Central memory CD4-positive, alpha-beta T cell (primary cell): ENCODE measurements at places on chromosomes 6 and 20.

- DNase-seq: no peak
Measured at GRCh38 chr6:153003366-153003690, 819 bp upstream of the MTRF1L start.

- DNase-seq: no peak
Measured at GRCh38 chr6:22411376-22412105, 114.7 kb upstream of the PRL start.

DNA sequence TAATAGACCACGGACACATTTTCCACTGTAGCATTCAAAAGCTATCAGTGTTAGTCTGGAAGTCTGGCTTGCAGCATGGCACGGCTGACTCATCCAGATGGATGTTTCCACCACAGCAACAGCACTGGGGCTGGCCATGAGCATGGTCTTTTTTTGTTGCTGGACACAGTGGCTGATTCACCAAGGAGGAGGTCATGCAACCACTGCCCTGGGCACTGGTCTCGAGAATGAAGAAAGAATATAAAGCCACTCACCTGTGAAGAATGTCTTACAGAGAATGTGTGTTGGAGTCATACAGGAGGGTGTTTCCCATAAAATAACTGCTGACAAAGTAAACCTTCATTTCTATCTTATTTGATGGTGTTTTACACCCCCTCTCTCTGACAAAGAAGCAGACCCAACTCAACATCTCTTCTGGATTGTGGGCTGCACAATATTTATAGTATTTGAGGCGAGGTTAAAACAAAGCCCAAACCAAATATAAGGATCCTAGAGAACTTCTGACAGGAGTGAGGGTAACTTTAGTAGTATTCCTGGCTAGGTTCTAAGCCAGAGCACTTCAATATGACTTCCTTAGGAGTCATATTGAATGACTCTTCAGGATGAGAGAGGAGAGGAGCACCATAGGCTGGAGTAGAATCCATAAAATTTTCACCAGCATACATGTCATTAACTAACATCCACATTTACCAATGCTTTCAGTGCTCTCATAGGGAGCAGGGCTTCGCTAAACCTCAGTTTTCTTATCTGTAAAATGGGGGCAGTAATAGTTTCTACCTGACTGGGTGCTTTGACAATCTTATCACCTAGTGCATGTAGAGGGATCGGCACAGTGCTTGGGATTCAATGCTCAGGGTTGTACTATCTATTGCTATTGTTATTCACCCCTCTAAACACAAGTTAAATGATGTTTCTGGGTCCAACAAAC, 121.4 kb downstream of the KIF13A start:
- DNase-seq: no peak

DNA sequence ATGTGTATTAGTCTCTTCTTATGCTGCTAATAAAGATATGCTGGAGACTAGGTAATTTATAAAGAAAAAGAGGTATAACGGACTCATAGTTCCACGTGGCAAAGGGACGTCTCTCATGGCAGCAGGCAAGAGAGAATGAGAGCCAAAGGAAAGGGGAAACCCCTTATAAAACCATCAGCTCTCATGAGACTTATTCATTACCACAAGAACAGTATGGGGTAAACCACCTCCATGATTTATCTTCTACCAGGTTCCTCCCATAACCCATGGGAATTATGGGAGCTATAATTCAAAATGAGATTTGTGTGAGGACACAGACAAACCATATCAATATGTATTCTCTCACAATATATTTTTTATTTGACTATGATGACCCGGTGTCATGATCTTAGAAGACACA, 109.1 kb downstream of the UTRN start:
- no peak for DNase-seq

- no peak for DNase-seq
Measured at GRCh38 chr6:99066044-99066443, 118.3 kb upstream of the FBXL4 start.

DNA sequence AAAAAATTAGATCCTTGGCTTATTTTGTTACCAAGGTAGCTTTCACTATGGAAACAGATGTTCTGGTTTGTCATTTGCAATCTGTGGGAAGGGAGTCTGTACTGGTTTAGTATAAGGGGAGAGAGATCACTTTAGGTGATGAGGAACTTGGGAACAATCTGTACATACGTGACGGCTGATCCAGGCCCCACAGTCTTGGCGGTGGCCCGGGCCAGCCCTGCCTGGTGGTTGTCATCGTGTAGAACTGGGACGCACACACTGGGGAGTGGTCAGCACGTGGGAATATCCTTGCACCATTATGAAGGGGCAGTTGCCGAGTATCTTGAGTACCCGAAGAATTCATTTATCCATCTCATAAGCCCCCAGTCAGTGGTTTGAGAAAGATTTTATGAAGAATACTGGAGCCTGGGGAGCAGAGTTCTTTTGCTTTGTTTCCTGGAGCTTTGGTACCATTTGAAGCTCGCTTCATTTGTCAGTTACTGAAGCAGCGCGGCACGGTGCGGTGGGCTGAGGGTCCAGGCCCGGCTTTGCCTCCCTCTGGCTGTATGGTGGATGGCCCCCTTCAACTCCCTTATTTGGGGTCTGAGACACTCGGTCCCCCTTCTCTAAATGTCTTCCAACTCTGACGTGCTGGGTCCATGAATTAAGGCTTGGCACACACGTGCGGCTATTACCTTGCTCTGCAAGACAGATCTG, 22.8 kb upstream of the CLDN20 start:
- no peak for DNase-seq

GRCh38 chr6:90109141-90109540, 187.5 kb downstream of the BACH2 start:
- DNase-seq: no peak
